GM04503 (cell line): ENCODE measurements at places on chromosomes 6 and 20.

GRCh38 chr6:142860498-142860897 is 84.5 kb downstream of the HIVEP2 start:
- DNase-seq, result no peak

DNA sequence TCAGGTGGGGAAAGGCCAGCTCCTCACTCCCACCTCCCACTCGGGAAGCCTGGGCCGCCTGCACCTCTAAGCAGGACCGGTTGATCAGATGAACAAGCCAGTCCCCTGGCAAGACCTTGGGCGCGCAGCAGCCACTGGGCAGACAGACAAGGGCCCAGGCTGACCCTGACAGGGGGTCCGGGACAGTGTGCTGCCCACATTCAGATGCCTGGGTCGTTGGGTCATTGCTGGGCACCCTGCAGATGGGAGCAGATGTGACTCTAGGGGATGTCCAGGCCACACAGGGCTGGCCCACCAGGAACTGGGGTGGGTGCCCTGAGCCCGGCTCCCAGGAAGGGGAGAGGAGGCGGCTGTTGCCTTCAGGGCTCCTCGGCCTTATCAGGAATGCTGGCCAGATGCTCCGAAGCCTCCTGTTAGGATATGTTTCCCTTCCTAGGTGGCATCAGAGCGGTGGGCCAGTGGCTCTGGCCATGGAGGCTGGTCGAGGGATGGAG is 17.3 kb upstream of the FRMD1 start:
- no peak for DNase-seq

DNA sequence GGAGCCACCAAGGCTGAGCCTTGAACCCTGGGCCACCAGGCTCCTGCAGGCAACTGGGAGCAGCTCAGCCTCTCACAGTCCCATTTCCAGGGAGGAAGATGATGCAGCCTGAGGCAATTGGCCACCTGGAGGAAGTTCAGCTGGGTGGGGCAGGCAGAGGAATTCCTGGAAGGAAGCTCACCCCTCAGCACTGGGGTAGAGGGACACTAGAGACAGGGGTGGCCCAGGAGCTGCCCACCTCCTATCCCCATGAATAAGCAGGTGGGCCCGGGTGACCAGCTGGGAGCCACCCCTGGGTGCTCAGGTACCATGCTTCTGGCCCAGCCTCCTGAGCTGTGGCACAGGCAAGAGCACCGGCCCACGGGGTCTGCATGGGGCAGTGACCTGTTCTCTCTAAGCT is 3.6 kb upstream of the HSPA12B start:
- no peak for DNase-seq

DNA sequence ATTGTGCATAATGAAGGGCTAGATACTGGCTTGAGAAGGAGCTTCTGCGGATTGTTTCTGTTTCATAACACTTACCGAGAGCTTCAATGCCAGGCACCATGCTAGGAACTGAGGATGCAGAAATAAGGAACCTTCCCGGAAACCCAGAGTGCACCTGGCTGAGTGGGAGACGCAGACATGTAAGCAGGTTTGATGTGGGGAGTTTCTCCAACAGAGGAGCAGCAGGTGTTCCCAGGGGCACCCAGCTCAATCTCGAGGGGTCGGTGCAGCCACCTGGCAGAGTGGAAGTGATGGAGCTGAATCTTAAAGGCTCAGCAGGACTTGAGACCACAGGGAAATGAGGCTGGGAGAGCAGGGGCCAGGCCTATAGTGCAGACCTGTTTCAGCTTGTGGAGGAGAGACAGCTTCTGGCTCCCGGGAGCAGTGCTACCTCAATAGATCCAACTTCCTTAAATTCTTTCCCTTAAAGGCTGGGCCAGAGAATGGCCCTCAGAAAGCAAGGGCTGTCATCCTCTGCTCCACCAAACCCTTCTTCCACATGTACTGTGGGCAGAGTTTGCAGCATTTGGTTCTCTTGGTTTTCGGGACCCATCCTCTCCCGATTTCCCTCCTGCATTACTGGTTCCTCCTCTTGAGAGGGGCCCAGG is 27.8 kb upstream of the SRC start:
- no peak for DNase-seq

GRCh38 chr20:21677781-21678180 is 27.7 kb upstream of the PAX1 start:
- no peak for DNase-seq

GRCh38 chr6:83708546-83708969 is 343 bp downstream of the SNAP91 start:
- DNase-seq, result no peak

DNA sequence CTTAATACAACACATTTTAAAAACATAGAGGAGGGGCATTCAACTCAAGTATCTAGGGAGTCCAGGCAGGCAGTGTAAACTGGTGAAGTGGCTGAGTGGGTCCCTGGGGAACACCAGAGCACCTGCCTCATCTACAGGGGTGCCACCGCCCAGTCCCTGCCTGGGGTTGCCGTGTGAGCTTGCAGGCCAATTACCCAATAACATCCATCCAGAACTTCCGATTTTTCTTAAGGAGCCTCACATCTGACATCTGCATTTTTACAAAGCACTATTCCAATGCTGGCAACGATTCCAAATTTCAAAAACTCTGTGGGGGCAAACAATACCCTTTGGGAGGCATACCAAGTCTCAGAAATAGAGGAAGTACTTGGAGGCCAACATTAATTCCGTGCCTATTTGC is 288.4 kb upstream of the TSHZ2 start:
- DNase-seq, result no peak

DNA sequence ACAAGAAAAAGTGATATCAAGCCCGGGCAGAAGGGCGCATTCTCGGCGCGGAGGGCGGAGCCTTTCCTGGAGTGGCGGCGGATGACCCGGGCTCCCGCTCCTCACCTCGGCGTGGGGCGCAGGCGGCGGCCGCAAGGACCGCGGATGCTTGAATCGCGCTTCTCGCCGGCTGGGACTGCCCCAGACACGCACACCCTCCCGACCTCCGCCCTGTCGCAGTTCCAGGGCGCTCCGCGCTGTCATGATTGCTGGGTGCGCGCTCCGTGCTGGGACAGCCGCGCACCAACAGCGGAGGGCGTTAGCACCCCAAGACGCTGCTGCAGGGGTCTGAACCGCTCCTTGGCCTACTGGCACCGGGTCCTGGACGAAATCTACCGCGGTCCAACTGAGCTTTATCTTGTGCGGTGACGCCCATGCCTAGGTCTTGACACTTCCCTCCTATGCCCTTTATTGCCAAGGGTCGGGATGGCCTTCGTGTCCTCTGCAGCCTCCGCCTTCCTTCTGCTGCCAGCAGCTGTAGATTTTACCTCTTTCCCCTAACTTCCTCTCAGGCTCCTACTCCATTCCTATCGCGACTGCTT is 43.3 kb downstream of the IRAK1BP1 start:
- no peak for DNase-seq
